ENCODE measurements at places on chromosomes 12 and 14.
A peak's percentile ranks its signal among the peaks of the same experiment; 100 is the strongest.

GRCh38 chr12:102061096-102061559, 663 bp downstream of the WASHC3 start:
- no peak for DNase-seq

GRCh38 chr12:115413626-115414025, 729.7 kb upstream of the TBX3 start:
- DNase-seq, result no peak

- no peak for DNase-seq
Measured at GRCh38 chr12:16568873-16569272, 37.1 kb downstream of the LMO3 start.

- no peak for DNase-seq
Measured at GRCh38 chr12:77116277-77116676, 50.9 kb upstream of the E2F7 start.

GRCh38 chr12:39036105-39036504, 130.7 kb upstream of the CPNE8 start:
- DNase-seq, result no peak

- peak; percentile 67 for DNase-seq
Measured at GRCh38 chr14:81164167-81164774, 56.5 kb downstream of the GTF2A1 start.

DNA sequence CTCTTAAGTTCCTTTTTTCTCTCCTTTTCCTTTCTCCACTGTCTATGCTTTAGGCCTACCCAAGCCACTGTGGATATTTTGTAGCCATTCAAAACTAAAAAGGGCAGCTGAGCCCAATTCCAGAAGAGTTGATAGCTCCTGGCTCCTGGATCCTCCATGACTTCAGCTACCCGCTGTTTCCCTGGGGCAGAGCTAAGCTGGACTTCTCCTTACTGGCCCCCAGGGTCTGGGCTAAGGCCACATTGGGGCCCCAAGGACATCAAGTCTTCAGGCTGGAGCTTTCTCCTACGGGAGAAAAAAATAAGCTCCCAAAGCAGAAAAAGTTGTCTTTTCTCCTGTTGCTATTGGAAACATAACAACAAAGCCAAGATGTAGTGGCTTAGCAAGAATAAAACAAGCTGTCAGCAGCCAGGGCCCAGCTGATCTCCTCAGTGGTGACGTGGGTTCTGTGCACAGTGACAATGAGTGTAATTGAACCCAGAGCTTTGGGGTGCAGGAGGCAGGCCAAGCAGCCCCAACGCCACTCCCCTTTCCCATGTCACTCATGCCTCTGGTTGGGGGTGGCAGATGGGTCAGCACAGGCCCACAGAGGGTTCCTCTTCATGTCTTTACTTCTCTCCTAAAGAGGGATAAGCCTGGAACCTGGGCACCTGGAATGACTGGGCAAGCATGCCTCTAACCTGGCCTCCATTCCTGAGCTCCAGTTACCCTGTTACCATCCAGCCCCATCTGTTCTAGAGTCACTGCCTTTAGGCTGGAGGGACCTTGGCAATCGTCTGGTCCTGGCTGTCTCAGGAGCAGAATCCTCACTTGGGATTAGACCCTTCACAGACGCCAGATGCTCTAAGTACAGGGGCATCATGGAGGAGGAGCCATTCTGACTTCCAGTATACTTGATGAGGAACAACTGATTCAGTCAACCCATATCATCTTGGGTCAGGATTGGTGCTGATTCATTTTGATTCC, 171.2 kb downstream of the ZFP36L1 start:
- no peak for DNase-seq

DNA sequence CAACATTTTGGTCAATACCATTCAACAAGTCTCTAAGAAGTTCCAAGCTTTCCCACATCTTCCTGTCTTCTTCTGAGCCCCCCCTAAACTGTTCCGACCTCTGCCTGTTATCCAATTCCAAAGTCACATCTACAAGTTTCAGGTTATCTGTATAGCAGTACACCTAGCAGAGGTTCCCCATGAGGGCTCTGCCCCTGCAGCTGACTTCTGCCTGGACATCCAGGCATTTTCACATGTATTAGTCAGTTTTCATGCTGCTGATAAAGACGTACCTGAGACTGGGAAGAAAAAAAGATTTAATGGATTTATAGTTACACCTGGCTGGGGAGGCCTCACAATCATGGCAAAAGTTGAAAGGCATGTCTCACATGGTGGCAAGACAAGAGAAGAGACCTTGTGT, 10.2 kb upstream of the PLA2G1B start:
- no peak for DNase-seq

GRCh38 chr14:41782511-41782910, 175.8 kb downstream of the LRFN5 start:
- no peak for DNase-seq

- DNase-seq, result no peak
Measured at GRCh38 chr14:101619484-101619883, 58.2 kb downstream of the DIO3 start.
